ENCODE measurements at places on chromosomes 3 and 15. TPM values are rescaled to one million over a fixed set of nuclear protein-coding genes. Genes with fewer than 3 reads are reported as not detected.

The CPA3 gene
- total RNA-seq, result 0.27 TPM

GRCh38 chr15:83993591-83993990 lies 242.0 kb upstream of the GOLGA6L4 start:
- DNase-seq, result no peak

DNA sequence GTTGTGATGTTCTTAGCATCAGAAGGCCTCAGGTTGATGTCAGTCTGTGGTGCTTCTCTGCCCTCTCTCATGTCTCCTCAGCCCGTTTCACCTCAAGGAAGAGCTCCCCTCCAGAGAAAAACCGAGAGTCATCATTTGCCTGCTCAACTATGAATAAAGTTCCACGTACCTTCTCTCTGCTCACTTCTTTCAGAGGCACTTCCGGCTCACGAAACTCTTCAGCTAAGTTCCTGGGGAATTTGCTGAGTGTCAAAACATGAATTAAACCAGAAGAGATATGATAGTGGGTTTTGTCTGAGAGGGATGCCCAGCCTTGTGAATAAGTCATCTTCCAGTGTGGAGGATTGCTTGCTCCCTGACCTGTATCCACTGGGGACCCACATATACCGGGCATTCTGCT lies 37.7 kb downstream of the CCR4 start:
- no peak for DNase-seq

DNA sequence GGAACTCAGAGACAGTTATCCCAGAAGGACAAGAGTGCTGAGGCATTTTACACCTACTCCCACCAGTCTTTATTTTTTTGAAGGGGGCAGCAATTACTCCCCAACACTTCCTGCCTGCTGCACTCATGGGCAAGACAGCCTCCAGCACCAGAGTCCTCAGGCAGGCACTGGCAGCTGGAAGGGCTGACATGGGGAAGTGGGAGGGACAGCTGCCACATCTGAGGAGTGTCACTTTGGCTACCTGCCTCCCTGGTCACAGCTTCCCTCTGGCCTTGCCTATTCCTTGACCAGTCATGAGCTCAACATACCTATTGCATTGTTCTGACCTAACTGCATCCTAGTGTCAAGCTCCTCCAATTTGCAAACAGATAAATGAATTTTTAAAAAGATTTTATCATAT lies 10.2 kb upstream of the LACTB start:
- no peak for DNase-seq

DNA sequence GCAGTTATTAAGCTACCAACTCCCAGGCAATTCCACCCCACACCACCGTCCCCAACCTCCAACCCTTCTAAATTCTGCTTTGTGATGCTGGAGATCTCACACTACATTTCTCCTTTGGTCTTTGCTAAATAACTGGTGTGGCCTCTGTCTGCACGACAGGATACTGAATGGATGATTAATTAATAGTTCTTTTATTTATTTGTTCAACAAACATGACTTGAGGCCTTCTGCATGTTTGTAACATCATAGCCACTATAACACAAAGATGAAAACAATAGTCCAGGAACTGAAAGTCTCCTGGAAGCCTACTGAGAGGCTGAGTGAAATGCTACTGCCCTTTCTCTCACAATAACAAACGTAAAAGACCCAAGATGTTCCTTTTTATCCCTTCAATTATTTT lies 609.5 kb upstream of the UBE2E2 start:
- DNase-seq, result no peak

DNA sequence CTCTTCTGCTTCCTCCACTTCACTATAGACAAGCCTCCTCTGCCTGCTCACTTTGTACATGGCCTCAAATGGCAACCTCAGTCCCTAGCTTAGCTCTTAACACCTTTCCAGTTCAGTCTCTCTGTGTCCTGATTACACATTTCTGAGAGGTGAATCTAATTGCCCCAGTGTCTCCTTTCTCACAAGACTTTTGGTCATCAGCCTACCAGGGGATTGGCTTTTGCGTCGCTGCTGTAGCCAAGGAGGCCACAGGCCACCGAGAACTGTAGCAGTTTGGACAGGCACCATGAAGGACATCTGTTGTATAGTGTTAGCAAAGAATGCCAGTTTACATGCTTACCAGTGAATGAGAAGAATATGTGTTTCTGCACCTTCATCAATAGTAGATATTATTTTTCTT lies 8.5 kb downstream of the IREB2 start:
- DNase-seq, result no peak

The DNAH12 gene
- 0.03 TPM for total RNA-seq

- peak; percentile 50 for DNase-seq
These were observed 493.3 kb downstream of the MAGI1 start for GRCh38 chr3:65545429-65545828.

The HGD gene
- total RNA-seq, result 0.12 TPM

DNA sequence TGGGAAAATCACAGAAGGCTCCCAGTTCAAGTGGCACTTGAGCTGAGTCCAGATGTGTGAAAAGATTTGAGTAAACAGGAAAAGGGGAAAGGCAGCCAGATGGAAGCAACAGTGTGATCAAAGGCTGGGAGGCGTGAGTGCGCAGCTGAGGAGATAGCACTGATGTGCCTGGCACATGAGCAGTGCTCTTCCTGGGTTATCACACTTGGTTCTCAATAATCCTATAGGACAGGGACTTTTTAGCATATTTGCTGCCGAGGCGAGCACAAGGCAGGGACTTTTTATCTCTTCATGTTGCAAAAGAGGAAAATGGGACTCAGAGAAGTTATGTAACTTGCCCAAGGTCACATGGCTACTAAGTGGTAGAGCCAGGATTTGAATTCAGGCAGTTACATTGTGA lies 39.6 kb downstream of the CORO2B start:
- no peak for DNase-seq

The GP9 gene
- total RNA-seq, result not detected

DNA sequence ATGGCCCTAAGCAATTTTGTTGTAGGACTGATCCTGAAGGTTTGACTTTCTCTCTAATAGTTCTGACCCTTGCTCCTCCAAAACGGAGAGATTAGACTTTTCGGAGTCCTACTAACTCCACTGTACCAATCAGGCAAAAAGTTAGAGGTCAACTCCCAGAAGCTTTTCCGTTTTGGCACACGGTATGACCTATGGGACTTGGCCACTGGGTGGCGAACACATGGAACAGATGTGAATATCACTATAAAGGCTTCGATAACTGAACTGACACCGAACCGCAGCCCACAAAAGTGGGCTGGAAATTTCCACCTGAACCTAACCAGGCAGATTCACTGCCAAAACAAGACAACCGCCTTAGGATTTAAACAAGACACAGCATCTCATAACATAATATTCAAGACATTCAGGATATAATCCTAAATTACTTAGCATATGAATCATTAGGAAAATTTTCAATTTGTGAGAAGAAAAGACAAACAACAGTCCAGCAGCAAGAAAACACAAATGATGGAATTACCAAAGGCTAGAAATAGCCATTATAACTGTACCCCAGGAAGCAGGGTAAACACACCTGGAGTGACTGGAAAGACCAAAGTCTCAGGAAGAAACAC lies 12.2 kb upstream of the TM2D3 start:
- no peak for DNase-seq

DNA sequence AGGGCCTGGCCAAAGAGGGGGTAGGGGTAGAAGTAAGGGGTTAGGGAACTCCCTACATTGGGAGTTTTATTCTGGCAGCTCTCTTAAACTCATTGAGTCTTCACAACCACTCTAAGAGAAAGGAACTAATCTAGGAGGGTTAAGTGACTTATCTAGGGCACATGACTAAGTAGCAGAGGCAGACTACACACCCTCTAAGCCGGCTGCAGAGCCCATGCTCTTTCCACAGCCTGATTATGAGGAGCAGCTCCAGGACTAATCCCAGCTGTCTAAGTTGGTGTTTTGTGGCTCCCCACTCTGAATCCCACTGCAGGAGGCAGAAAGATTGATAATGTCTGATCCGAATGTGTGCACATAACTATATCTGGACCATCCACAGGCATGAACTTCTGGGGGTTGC lies 374.6 kb downstream of the EPHB1 start:
- no peak for DNase-seq

The RHOV gene
- 0.34 TPM for total RNA-seq

GRCh38 chr3:4852780-4853748 lies 126.2 kb upstream of the BHLHE40 start:
- peak; percentile 4 for DNase-seq

GRCh38 chr3:38137615-38138348 lies 679 bp upstream of the MYD88 start:
- no peak for DNase-seq

The LRRK1 gene
- 14.0 TPM for total RNA-seq

The CD86 gene
- total RNA-seq, result not detected

GRCh38 chr3:59262076-59262498 lies 212.3 kb upstream of the CFAP20DC start:
- no peak for DNase-seq

DNA sequence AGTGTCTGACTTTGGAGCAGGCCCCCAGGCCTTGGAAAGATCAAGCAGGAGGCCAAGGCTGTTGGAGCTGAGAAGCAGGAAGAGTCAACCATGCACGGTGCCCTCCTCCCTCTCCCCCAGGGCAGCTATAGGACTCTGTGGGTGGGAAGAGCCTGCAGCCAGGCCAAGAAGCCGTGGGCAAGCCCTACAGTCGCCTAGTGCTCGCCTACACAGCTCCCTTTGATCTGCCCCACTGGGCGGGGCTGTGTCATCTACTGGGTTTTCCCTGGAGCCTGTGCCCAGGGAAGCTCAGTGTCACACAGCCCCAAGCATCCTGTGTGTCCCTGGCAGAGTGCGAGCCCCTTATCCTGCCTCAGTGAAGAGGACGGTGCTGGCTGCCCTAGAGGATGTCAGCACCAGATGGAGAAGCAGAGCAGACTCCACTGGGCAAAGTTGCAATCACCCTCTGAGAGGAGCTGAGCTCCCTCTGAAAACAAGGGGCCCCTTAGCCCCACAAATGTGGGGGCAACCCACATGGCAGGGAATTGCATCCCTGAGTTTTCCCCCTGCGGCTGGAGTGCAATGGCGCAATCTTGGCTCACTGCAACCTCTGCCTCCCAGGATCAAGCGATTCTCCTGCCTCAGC lies 72.2 kb downstream of the KLF13 start:
- no peak for DNase-seq

GRCh38 chr3:171461525-171461917 lies 1.3 kb upstream of the TNIK start:
- no peak for DNase-seq

The PLSCR4 gene
- total RNA-seq, result 10.1 TPM

The IFT80 gene
- 26.9 TPM for total RNA-seq

DNA sequence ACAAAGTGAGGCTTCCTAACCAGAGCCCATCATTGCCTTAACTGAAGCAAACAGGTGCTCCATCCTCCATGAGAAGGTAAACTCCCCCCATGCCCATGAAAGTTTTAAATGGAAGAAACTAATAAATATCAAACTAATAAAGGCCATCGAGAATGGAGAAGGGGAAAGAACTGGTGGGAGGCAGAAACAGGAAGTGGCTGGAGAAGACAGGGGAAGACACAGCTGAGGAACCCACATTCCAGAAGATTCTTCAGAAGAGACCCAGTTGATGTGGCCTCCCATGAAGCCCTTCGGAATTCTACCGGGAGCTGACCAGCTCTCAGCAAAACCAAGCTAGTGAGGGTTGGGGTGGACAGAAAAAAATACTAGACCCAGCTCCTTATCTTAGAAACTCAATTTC lies 41.6 kb downstream of the SH3BP5 start:
- DNase-seq, result no peak

- no peak for DNase-seq
These were observed 139.1 kb downstream of the DNAJB8 start for GRCh38 chr3:128327606-128328031.

The OR5K3 gene
- total RNA-seq, result not detected

The THRB gene
- total RNA-seq, result not detected

The TM4SF1 gene
- total RNA-seq, result 80.1 TPM

- peak; percentile 13 for DNase-seq
These were observed 21.9 kb downstream of the ABTB1 start for GRCh38 chr3:127694467-127695215.

DNA sequence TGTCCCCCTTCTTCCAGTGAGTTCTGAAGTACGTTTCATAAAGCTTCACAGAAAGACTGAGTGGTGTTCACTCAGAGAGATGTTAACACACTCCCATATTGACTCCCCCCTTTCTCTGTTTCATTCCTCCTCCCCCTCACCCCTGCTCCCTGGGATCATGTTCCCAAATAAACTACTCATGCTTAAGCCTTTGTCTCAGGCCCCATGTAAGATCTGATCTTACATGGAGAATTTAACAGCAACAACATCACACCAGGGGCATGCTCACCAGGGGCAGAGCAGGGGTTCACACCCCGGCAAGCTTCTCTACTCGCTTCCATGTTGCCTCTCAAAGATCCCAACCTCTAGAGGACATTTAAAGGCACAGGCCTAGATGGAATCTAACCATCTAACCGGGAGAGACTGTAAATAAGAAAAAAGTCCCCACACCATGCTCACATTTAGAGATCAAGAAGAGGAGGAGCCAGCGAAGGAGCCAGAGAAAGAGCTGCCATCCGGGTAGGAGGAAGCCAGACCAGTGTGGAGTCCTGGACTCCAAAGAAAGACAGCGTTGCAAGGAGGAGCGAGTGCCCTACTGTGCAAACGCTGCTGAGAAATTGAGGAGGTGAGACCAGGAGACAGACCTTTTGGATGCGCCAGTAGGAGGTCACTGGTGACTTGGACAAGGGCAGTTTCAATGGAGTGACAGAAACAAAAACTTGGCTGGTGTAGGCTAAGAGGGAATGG lies 21.4 kb upstream of the SRP14 start:
- no peak for DNase-seq

The ZNF385D gene
- 3.0 TPM for total RNA-seq
